ENCODE measurements at places on chromosomes 7 and 10. TPM values are rescaled to one million over a fixed set of nuclear protein-coding genes. Genes with fewer than 3 reads are reported as not detected.
A peak's percentile ranks its signal among the peaks of the same experiment; 100 is the strongest.

- peak; percentile 72 for DNase-seq
Measured at GRCh38 chr7:139183878-139184338, 47.1 kb upstream of the UBN2 start.

Gene TMEM26
- total RNA-seq = 5.5 TPM

Gene SUN3
- total RNA-seq = not detected

Gene PAPSS2
- 24.3 TPM for total RNA-seq

Gene CC2D2B
- total RNA-seq = 0.05 TPM

Gene NUP42
- 24.4 TPM for total RNA-seq
